ENCODE measurements at places on chromosomes 3 and 15.

DNA sequence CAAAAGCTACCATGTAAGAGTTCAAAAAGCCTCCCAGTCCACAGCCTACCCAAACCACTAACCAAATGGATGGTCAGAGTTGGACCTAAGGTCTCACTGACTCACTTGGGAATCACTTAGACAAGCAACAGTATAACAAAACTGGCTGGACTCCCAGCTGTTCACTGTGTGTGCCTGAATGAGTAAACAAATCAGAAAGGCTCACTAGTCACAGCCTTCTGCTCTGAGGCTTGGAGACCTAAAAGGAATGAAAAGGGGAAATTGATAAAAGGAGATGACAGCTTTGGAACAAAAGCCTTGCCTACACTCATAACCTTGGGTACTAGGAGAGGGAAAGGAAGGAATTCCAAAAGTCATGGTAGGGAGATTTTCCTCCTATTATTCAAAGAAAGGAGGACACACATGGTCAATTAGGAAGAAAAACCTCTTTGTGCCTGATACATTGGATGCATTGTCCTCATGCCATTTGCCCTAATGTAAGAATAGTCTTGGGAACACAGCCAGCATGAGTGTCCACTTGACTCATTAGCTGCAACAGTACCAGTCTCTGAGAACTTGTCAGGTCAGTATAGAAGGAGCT lies 92.3 kb downstream of the FRMD5 start:
- DNase-seq = no peak

- DNase-seq = no peak
These were observed 14.8 kb downstream of the WNT7A start for GRCh38 chr3:13865106-13865505.

GRCh38 chr15:37076543-37076942 lies 23.8 kb downstream of the MEIS2 start:
- no peak for DNase-seq

DNA sequence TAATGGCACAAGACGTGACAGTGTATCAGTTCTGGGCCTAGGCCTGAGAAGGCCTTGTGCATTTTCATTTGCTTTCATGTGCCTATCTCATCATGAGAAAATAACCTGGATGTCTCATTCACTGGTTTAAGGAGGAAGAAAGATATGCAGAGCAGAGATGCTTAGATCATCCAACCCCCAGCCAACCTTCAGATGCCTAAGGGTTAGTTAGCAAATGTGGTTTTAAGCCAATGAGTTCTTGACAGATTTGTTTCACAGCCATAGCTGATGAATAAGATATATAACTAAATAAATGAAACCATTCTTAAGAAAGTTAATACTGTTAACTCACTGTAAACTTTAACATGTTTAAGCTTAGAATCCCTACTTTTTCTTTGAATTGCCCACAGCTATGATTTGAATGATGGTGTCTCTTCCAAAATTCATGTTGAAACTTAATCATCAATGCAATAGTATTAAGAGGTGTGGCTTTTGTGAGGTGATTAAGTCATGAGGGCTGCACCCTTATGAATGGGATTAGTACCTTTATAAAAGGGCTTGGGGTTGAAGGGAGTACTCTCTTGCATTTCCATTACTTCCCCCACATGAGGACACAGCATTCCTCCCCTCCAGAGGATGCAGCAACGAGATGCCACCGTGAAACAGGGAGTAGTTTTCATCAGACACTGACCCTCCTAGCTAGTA lies 324.6 kb upstream of the TBC1D5 start:
- DNase-seq = no peak

- no peak for DNase-seq
These were observed 50.9 kb upstream of the DCBLD2 start for GRCh38 chr3:98952404-98952803.

All from stimulated activated CD4-positive, alpha-beta T cell treated with anti-CD3 and anti-CD28 coated beads, Interleukin-12 subunit alpha, Interleukin-12 subunit beta, amount 100 ng/mL, for 24 hours (primary cell).